ENCODE measurements at places on chromosomes 16 and 17.

DNA sequence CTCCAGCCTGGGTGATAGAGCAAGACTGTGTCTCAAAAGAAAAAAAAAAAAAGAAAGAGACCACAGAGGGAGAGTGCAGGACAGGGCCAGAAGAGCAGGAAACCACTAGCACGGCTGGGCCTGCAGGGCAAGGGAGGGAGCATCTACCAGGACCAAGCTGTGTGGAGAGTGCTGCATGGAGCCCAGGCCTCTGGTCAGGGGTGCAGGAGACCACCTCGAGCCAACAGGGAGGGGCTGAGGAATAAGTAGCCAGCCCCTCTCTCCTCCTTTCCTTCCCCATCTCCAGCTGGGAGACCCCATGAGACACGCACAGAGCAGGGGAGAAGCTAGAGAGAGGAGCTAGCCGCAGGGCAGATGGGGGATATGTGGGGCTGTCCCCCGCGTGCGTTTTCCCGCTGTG, 67.0 kb upstream of the DNAH17 start:
- DNase-seq = no peak

DNA sequence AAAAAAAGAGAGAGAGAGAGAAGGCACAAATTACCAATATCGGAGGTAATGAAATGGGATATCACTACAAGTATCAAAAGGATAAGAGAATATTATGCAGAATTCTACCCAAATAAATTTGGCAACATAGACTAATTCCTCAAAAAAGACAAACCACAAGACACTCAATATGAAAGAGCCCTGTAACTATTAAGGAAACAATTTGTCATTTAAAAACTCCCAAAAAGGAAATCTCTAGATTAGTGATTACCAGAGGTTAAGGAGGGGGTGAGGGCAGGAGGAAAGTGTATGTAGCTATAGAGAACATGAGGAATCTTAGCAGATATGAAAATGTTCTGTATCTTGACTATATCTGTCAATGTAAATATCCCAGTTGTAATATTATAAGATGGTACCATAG, 54.0 kb downstream of the CFDP1 start:
- DNase-seq = no peak

GRCh38 chr16:81815429-81815766, 36.3 kb downstream of the PLCG2 start:
- no peak for DNase-seq

GRCh38 chr16:64094992-64095634, 1026.8 kb downstream of the CDH11 start:
- DNase-seq = no peak

DNA sequence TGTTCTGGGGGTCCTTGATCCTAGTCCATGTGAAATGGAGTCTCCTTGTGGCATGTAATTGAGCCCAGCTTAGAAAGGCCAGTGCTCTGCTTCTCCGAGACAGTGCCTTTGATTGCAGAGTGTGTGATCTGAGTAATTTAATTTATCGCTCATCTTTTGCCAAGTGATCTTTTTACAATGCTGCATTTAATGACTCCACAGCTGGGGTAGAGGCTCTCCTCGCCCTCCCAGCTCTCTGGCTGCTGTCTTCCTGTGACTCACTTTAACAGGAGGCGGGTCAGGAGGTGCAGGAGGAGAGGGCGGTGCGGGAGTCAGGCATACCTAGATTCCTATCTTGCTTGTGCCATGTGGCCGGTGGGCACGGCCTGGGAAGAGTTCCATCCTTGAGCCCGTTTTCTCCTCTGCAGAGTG, 113.4 kb upstream of the FOXF1 start:
- peak; percentile 93 for DNase-seq

DNA sequence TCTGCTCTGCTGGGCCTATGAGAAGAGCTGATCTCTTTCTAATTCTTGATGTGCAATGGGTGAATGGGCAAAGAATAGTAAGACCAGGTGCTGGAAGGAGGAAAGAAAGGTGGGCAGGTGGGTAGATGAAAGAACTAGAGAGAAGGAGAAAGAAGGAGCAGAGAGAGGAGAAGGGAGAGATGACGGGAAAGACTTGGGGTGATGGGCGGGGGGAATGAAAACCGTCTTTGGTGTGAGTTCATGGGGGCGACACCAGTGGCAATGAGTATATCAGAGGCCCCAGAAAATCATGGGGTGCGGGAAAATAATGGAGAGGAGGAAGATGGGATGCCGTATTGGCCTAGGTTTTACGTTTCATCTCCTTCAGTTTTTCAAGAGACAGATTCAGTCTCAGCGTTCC, 128.8 kb upstream of the PLCG2 start:
- DNase-seq = no peak

GRCh38 chr17:13508896-13509295, 92.8 kb downstream of the HS3ST3A1 start:
- DNase-seq = no peak

DNA sequence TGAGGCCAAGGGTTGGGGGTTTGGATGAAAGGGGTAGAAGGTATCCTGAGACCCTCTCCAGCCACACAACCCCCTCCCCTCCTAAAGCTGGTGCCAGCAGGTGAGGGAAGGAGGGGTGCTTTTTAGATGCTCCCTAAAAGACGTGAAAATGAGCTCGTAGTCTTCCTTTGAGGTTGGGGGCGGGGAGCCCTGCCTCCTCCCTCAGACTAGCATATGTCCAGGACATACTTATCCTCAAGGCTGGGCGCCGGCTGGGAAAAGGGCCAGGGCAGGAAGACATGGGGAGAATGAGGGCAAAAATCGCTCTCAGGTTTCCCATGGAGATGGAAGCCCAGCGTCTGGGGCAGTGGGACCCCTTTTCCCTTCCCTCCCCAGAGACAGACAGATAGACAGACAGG, 26.7 kb downstream of the SRCIN1 start:
- no peak for DNase-seq

All from HFF-Myc (cell line).